Pulmonary artery endothelial cell (primary cell): ENCODE measurements at places on chromosomes 2 and 18.

DNA sequence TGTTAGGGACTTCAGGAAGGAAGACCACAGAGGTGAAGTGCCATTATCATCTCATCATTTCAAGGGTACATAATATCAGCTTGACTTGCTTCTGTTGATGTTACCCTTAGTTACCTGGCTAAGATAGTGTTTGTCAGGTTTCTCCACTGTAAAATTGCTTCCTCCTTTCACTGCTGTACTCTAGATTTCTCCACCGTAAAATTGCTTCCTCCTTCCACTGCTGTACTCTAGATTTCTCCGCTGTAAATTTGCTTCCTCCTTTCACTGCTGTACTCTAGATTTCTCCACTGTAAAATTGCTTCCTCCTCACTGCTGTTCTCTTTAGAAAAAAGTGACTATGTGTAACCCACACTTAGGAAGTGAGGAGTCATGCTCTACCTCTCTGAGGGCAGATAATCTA is 1460.3 kb downstream of the SUCLG1 start:
- DNase-seq, result no peak

DNA sequence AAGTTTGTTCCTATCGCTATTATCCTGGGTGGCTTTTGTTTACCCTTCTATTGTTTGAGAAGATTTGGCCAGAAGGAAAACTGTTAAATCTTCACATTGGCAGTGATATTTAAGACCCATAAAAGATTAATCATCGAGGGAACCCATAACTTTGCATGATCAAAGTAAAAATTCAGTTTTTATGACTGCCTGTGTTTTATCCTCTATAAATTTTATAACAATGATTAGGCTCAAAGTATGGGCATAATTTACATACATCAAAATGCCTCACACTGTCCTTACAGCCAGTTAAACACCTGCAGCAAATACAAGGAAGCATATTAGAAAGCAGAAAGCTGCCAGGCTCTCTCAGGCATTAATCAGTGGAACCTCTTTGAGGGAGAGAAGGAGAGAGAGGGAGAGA is 289.1 kb downstream of the ICOS start:
- DNase-seq, result no peak

- DNase-seq, result no peak
Observed at GRCh38 chr2:137800386-137800785, 163.9 kb upstream of the HNMT start.

DNA sequence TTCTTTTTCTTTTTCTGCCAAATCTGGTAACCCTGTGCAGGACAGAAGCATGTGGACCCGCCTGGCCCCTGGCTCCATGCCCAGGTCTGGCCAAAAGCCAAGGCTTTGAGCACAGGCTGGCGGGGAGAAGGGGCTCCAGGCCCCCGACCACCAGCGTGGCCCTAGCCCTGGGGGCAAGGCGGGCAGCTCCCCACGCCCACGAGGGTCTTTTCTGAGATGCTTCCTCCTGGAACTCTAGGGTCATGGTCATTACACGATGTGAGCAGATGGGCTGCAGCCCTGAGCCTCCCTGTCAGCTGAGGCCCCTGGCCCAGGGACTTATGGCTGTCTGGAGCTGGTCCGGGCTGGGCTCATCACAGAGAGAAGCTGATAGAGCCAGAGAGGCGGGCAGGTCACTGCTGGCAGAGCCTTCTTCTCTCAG is 5.7 kb upstream of the OTOS start:
- DNase-seq, result no peak

DNA sequence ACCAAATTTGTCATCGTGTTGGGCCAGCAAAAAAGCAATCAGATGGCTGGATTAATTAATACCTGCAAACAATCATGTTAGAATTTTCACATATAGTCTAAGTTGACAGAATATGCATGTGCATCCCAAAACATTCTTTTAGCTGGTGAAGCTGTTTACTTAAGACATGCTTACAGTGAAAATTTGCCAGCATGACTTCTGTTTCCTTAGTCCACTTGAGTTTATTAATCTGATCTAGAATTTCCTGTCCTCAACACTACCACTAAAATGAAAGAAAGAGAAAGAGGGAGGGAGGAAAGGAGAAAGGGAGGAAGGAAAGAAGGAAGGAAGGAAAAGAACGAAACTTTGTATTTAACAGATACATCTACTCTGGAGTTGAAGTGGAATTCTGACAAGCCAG is 2109.9 kb upstream of the PIK3C3 start:
- no peak for DNase-seq

GRCh38 chr2:53969968-53970723 is 647 bp downstream of the PSME4 start:
- DNase-seq, result no peak

- no peak for DNase-seq
Observed at GRCh38 chr2:179605341-179605740, 256.1 kb downstream of the ZNF385B start.

GRCh38 chr2:100568989-100569388 is 6.2 kb downstream of the PDCL3 start:
- no peak for DNase-seq

DNA sequence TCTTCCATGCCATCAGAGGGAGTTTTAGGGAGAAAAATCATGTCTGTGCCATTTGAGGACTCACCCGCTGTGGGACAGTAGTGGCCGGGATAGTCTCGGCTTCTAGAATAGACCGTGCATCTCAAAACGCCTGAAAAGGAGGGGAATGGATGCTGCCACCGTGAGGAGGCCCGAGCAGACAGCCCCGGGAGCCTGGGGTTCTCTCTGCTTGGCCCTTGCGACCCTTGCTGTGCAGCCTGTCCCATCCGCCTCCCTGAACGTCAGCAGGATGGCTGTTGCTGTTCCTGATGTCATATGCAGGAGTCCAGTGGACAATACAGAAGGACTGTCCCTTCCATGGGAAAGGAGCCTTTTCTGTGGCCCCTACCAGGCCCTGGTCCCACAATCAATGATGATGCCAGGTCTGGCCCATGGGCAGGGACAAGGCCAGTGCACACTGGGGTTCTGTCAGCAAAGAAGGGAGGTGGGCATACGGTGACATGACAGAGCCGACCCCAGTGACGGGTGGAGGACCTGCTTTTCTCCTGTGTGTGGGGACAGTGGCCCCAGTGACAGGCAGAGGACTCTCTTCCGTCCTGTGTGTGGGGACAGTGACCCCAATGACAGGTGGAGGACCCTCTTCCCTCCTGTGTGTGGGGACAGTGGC is 58.8 kb downstream of the ACKR3 start:
- DNase-seq, result no peak

DNA sequence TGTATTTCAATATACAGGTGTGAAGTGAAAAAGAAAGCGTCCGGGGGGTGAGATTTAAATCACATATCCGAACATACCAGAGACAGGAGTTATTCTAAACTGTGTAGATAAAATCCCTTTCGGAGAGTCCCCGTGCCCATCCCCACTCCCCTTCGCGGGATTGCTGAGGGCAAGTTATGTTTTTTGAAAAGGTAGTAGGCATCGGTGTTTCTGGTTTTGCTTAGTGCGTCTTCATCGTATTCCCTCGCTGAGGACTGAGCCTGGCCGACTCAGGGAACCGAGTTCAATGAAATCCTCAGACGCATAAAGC is 583.4 kb downstream of the ZEB2 start:
- DNase-seq, result no peak

DNA sequence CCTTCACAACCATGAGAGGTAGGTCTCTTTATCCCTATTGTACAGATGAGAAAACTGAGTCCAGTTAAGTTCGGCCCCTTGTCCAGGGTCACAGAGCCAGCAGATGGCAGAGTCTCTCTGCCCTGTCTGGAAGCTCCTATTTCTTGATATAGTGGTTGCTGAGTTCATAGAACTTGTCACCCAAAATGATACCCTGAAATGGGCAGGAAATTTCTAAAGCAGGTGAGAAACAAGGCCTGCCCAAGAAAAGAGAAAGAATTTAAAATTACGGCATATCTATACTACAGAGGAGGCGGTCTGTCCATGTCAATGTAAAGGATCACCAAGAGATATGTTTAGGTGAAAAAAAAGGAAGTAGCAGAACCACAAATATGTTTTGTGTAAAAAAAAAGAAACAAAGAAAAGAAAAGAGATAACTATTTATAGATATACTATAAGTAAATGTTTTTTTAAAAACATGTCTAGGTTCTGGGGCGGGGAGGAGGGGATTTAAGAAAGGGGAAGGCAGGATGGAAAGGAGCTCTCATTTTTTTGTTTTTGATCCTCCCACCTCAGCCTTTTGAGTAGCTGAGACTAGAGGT is 39.8 kb downstream of the MYO7B start:
- no peak for DNase-seq

DNA sequence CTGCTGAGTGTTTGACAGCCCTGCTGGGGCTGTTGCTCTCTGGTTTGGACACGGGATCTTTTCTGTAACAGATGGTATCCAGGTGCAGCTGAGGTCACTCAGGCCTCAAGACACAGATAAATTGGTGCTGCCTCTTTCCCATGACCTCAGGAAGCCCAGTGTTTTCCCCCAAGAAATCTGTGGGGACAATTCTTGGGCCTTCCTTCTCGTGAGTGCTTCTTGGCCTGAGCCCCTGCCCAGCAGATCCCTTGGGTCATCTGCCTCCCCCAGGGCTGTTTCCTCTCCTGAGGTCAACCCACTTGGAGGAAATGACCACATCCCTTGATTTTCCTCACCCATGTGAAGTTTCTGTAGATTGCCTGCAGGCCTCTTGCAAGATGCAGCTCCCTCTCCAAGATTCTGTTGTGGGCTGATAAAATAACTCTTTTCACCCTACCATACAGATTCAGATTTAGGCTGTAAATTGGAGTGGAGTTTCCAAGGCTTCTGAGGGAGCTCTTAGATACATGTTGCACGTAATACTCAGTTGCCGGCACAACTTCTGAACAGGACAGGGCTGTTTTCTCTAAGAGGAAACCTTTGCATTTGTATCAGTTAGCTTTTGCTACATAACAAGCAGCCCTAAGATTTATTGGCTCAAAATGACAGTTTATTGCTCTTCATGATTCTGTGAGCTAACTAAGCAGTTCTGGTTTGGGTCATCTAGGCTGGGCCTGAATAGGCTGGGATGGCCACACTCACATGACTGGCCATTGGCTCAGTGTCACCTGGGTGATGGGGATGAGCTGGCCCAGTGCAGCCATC is 13.1 kb downstream of the ZAP70 start:
- DNase-seq, result peak; percentile 3

DNA sequence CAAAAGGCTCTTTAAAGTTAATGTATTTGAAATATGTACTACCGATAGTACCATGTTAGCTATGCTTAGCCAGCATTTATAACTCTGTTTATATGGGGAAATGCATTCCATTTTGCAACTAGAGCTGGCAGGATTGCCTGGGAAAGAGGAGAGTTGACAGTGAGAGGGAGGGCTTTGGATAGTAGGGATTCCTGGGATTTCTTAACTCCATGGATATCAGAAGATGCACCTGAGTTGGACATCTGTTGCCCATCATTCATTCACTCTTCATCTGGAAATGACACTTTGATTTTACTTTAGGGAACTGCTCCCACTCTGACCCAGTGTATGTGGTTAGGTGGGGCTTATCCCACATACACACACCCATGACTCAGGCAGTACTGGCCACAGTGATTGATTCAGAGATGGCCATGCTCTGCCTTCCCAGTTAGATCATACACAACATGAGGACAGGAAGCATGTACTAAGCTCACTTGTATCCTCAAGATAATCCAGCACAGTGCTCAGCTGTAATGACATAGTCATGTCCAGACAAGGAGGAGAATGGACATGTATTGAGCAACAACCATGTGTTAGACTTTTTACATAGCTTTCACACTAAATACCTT is 248.8 kb downstream of the MREG start:
- no peak for DNase-seq

- no peak for DNase-seq
Observed at GRCh38 chr2:11540148-11540995, 6.5 kb downstream of the GREB1 start.

DNA sequence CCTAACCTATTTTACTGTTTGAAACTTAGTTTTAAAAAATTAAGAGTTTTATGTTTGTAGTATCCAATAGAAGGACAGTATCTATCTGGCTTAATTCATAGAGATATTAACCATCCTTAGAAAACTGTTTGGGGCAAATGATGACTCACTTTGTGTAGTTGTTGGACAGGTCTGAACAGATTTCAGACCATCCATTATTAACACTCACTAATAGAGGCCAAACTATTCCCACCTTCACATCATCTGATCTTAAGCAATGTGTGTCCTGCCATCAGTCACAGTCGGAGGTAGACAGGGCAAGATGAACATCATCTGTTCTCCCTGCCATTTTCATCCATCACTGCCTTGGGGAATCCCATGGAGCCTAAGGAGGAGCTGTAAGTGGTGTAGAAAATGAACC is 164.6 kb upstream of the DCC start:
- no peak for DNase-seq

DNA sequence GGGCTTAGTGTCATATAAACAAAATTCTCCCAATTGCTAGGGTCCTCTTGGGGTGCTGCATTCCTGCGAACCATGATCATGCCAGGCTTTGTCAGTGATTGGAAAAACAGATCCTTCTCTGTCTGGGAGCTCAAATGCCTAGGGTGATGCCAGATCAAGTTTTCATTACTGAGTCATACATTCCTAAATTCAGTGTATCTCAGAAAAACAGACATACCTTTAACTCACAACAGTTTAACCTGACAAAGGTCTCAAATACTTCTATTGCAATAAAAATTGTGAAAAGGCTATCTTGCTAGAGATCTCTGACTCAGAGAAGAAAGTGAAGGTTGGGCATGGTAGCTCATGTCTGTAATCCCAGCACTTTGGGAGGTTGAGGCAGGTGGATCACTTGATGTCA is 86.9 kb downstream of the SH3YL1 start:
- DNase-seq, result no peak

GRCh38 chr2:26333293-26333692 is 12.7 kb upstream of the SELENOI start:
- no peak for DNase-seq

DNA sequence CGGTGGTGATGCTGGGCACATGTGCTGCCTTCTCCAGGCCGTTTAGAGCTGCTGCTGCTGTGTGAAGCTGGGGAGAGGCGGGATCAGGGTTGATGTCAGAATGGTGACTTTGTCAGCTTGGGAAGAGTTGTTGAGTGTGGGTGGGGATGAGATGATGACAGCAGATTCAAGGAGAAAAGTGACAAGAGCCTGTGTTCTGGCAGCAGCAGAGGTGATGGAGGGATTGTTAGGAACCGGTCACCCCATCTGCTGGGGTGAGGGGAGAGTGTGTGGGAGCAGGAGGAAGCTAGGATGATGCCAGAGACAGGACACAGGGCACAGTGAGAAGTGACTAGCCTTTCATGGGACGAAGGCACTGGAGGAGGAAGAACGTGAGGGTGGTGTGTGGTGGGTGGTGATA is 345.5 kb downstream of the RNF144A start:
- DNase-seq, result no peak

GRCh38 chr2:165796819-165797530 is 2.9 kb upstream of the GALNT3 start:
- no peak for DNase-seq
